ENCODE measurements at places on chromosomes 5 and 9. TPM values are rescaled to one million over a fixed set of nuclear protein-coding genes. Genes with fewer than 3 reads are reported as not detected.

DNA sequence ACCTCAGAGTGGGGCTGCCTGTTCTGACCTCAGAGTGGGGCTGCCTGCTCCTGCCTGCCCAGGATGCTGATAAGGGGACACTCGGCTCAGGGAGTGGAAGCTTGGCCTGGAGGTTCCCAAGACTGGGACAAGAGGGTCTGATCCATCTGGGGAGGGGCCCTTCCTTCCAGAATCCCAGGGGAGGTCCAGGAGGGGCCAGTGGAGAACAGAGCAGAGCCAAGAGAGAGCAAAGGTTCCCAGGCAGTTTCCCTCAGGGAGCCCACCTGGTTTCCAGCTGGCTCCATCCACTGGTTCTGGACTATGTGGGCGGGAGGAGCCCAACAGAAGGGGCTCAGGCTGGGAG lies 49.1 kb upstream of the RNU6ATAC start:
- no peak for DNase-seq

GRCh38 chr9:34675048-34675714 lies 12.7 kb upstream of the CCL27 start:
- DNase-seq = peak; percentile 73

DNA sequence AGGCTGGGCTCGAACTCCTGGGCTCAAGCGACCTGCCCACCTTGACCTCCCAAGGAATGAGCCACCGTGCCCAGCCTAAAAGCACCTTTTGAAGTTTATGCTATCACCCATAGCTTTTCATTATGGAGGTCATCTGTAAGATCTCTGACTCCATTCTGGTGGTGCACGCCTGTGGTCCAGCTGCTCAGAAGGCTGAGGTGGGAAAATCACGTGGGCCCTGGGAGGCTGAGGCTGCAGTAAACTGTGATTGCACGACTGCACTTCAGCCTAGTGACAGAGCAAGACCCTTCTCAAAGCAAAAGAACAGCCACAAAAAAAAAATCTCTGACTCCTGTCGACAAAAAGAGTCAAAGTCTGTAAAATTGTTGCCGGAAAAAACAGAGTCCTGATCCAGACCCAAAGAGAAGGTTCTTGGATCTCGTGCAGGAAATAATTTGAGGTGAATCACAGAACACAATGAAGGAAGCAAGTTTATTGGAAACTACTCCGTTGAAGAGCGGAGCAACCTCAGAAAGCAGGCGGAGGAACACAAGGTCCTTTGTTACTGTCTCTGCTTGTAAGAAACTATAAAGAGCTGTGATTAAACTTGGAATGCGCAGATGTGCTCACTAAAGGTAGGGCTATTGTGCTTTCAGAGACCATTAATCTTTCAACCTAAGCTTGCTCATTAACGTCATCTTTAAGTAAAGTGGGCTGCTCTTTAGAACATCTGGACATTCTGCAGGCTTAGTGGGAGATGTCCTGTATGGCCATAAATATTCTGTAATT lies 2.0 kb upstream of the HAUS6 start:
- no peak for DNase-seq

DNA sequence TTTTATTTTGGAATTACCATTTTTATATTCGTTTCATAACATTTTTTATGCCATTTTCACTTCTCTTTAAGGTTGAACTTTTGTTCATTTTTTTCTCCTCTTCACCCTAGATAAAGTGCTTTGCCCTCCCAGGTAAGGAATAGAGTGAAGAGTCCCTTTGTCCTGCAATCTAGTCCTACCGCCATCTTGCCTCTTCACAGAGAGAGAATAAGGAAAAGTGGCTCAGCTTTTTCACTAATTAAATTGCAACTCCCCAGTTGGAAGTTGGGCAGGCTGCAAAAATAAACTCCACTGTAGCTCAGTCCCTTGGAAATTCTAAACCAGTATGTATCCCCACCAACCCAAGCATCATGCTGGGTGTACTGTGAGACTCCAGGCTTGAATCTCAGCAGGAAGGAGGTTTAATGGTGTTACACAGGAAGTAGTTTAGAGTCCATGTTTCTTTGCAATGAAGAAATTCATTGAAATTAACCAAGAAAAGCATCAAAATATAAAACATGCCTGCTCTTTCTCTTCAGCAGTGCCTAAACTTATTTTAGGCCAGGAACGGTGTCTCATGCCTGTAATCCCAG lies 60.3 kb upstream of the PCSK1 start:
- DNase-seq = no peak

DNA sequence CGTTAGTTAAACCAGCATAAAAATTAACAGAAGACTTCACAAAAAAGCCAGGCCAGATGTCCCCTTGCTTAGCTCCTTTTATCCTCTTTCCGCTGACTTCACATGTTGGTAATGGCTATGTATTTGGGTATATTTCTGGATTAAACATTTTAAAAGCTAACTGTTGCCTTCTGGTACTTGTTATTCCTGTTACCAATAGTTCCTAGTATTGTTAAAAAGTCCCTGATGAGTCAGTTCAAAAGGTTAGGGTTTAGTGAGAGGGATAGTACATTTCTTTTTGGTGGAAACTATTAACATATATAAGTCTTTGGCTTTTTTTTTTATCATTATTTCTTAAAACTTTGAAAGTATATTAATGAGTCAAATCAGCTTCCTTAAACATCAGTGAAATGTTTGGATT lies 103.2 kb upstream of the ELL2 start:
- DNase-seq = no peak

The ANKRD18B gene
- not detected for total RNA-seq

The OGN gene
- 140 TPM for total RNA-seq

The MLANA gene
- not detected for total RNA-seq

The IFNE gene
- total RNA-seq = 4.5 TPM

The TMEM252 gene
- total RNA-seq = not detected

Measured in fibroblast of the aortic adventitia (primary cell).